Fibroblast of pulmonary artery (primary cell): ENCODE measurements at places on chromosomes 7 and 10.

DNA sequence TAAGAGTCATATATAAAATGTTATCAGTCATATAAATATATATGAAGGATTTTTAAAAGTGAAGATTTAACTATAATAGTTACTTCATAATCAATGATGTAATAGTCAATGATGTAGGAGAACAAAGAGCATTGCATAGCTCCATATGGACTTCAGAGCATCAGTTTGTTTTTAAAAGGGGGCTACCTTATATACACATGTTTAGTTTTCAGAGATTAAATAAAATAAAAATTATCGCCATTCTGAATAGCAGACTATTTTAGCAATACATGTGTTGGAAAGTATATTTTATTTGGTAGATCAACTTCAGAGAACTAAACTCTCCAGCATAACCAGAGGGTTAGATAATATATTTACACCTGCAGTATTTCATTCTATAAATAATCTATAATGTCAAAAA lies 29.1 kb upstream of the EPC1 start:
- DNase-seq, result no peak

- no peak for DNase-seq
These were observed 6.8 kb upstream of the MYOZ1 start for GRCh38 chr10:73647875-73648651.

DNA sequence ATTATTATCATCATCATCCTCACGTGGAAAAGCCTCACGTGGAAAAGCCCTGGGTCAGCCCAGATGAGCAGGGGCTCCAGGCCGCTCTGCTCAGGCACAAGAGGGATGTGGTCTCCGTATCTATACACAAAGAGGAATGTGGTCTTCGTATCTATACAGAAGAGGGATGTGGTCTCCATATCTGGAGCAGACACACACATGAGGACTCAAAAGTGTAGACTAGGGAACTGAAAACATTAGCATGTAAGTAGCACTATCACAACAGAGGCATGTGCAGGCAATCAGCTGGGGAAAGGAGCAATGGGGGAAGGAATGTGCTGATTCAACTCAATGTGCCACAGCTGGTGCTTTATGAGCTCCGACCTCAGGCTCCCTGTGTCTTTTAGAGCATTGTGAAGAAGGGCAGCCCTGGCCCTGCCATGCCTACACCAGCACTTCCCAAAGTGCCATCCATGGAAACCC lies 86.5 kb downstream of the PLXNA4 start:
- DNase-seq, result no peak

DNA sequence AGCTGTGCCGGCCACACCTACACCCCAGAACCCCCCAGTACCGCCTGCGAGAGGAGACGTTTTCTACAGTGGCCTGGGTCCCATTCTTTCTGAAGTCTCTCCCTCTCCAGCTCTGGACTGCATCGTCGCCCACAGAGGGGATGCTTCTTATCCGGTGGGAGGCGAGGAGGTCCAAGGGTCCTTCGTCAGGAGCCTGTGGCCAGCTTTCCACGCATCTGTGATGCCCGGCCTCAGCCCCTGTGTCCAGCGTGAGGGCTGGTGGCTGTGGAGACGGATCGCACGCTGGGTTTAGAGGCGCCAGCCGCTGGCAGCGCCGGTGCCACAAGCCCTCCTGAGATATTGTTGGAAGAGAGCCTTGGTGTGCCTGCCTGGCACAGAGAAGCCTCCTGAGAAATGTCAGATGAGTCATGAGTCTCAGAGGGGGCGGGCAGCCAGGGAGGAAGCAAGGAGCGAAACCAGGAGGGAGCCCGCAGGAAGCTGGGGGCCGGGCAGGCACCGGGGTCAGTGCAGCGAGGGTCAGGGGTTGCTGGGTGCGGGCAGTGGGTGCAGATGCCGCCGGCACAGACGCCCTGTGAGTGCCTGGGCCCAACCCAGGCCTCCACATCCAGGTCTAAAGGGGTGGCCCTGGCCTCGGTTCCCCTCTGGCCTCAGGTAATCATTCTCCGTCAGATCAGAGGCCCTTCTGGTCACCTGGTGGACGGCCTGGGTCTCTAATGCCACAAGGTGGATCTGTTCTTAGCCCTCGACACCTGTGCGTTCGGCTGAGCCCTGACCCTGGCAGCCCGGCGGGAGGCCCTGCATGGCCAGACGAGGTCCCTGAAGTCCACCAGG lies 86.0 kb upstream of the DIP2C start:
- peak; percentile 26 for DNase-seq

DNA sequence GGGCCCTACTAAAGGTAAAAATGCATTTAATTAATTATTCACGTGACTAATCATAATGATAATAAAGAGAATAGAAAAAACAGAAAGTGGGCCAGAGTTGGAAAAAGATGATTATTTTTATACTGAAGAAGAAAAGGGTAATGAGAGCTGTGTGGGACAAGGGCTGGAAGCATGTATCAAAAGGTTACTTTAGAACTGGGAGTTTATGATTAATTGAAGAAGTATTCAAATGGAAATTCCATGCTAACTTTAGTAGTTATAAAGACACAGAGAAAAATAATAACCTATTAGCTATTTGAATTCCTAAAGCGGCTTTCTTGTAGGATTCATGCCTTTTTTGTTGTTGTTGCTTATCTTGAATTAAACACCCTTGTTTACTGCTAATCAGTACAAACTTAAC lies 49.9 kb downstream of the MKX start:
- DNase-seq, result no peak

GRCh38 chr10:54402576-54402975 lies 398.5 kb downstream of the PCDH15 start:
- peak; percentile 29 for DNase-seq

- DNase-seq, result peak; percentile 50
These were observed 123.0 kb upstream of the SVIL start for GRCh38 chr10:29757551-29758297.

- no peak for DNase-seq
These were observed 136.6 kb downstream of the CHN2 start for GRCh38 chr7:29331163-29331562.

GRCh38 chr7:120218712-120219111 lies 54.3 kb upstream of the KCND2 start:
- DNase-seq, result peak; percentile 26

GRCh38 chr10:22332116-22332692 lies 11.3 kb downstream of the BMI1 start:
- DNase-seq, result no peak

DNA sequence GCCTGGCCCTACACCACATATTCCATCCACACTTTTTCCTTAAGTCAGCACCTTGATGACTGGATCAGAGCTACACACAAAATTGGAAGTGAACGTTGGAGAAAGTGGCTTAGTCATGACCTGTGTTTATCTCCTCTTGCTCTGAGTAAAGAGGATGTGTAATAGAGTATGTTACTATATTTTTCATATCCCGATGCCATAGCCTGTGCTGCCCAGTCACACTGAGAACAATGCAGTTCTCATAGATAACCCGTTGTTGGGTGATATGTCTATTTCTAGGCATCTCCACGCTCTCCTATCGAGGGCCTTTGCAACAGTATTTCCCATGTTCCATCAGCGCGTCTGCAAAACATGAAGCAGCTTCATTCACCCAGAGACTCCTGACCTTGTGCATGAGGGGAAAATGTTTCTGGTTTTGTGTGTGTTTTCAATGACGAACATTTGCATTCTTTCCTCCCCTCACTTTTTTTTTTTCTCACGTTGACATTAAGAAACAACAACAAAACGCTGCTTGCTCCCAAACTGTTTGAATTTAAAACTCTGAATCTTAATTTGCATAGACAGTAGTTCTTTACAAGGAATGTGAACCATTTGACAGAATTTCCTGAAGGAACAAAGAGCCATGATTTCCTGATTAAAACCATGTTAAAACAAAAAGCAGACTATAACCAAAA lies 43.4 kb downstream of the GRK5 start:
- DNase-seq, result peak; percentile 89

DNA sequence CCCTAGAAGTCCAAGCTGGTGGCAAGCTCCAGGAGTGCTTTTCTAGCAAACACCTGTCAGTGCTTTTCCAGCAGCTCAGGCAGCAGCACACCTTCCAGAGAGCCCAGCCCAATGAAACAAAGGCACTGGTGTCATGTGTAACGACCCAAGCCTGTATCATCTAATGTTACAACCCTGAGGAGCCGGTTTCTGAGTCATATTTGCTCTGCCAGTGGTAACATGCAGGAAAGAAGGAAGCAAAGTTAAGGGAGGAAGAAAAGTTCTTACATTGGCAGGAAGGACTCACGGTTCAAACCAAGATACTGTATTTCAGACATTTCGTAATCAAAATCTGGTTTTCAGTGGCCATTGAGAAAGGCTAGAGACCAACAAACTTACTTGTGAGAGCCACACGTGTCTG lies at the start of gene ANKRD22:
ANKRD22 (minus strand) TSS at position 139 of the 400 bp plus-strand sequence. CDS start 237 bp downstream, outside the sequence.
- peak; percentile 74 for DNase-seq

DNA sequence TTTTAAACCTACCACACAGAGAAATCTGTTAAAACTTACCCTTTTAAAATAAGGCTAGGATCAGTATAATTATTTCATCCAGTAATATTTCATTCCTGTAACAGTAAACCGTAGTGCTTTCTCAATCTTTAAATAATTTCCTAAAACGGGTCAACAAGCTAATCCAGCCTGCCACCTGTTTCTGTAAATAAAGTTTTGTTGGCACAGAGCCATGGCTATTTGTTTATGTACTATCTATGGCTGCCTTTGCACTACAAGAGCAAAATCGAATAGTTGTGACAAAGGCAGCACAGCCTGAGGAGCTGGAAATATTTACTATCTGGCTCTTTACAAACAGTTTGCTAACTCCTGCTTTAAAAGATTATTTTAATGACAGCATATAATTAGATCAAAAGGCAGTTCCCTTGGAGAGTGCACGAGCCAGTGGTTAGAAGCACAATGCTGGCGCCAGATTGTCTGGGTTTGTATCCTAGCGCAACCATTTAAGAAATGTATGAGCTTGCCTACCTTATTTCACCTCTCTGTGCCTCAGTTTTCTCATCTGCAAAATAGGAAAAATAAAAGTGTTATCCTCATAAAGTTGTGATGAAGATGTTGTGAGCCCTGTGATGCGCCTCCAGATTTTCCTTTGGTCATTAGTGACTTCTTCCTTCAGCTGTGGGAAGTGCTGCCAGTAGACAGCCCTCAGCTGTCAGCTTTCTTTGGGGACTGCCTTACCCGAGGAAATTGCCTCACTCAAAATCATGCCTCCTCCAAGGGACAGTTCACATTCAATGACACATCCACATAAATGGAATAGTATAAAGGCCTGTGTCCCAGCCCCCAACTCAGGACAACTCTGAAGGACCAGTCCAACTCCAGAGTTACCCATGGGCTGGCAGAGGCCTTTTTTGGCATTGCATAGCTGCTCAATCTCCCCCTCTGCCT lies 11.8 kb upstream of the MIOS start:
- DNase-seq, result no peak

GRCh38 chr7:17384400-17384799 lies 85.9 kb downstream of the AHR start:
- DNase-seq, result no peak

DNA sequence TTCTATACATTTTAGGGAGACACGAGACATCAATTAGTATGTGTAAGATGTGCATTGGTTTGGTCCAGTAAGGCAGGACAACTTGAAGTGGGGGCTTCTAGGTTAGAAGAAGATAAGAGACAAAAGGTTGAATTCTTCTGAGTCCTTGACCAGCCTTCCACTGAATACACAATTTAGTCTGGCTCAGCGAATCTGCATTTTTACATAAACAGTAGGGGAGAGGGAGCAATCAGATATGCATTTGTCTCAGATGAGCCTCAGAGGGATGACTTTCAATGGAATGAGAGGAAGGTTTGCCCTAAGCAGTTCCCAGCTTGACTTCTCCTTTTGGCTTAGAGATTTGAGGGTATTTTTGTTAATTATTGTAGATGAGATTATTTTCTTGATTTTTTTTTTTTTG lies 20.0 kb upstream of the C10orf90 start:
- no peak for DNase-seq

DNA sequence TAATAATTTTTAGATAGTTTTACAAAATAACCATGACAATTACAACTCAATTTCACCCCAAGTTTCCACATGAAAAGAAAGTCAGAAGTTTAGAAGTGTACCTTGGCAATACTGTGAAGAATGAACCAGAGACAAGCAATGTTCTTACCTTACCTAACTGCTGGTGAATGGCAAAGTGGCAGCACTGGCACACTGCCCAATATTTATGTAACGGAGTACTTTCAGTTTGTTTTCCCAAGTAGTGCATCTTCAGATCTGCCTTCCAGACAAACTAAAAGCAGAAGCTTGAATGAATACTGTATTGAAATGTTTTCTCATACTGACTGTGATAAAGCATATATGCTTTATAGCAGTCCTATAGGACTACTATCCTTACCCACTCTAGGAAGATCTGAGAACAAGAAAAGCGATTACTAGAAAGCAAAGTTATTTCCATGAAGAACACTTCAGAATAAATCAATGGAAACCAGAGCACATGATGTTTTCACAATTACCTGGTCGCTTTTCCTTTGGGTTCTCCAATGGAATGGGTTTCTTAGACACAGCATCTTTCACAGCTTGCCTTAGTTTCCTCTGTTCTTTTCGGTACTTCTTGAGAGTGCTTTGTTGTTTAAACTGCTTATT lies 1.5 kb downstream of the NOC3L start:
- peak; percentile 36 for DNase-seq

- DNase-seq, result peak; percentile 61
These were observed 127.9 kb upstream of the STK17A start for GRCh38 chr7:43454936-43455518.

GRCh38 chr10:97889461-97890265 lies 40.0 kb downstream of the GOLGA7B start:
- DNase-seq, result peak; percentile 18

DNA sequence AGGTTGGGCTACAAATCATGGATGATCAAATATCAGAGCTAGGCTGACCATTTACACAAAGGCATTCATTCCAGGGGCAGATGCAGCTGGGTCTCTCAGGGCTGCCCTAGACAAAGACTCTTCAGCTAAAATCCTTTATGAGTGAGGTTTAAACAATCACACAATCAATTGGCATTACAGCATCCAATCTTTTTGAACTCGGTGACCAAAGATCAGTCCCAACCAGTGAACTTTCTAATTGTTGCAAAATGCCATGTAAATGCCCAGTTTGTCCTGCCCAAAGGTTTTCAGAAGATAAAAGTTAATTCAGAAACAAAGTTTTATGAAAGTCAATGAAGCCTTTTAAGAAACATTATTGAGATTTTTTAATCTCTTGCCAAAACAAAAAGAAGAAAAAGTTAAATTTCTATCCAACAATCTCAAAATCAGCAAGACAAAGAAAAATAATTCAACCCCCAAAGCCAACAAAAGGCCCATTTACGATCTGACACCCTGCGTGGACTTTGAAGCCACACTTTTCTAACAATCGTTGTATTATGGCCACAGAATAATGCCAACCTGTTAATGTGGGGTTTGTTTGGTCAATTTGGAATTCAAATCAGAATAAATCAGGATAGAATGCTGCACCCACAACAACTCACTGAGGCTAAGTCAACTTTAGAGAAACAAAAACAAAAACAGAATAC lies 40.9 kb downstream of the GPR37 start:
- DNase-seq, result no peak

- no peak for DNase-seq
These were observed 40.6 kb upstream of the PIK3CG start for GRCh38 chr7:106824458-106824857.

DNA sequence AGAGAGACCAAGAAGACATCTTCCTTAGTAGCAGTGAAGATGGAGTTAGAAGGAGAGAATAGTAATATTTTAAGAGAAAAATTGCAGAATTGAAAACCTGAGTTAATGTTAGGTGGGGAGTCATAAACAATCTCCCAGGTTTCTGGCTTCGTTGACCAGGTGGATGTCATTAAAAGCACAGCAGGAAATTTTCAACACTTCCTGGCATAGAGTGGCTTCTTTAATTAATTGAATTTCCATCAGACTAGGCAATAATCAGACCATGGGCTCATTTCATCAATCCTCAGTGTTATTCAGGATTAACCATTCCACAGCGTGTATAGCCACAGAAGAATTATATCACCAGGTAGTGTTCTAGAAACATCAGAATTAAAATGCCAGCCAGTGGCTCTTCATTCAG lies 268.2 kb downstream of the CCDC3 start:
- DNase-seq, result no peak
